Activated CD4-positive, alpha-beta T cell treated with anti-CD3 and anti-CD28 coated beads for 48 hours (primary cell): ENCODE measurements at places on chromosomes 3 and 15.
A peak's percentile ranks its signal among the peaks of the same experiment; 100 is the strongest.

- DNase-seq, result no peak
Observed at GRCh38 chr3:176262071-176262470, 935.2 kb downstream of the TBL1XR1 start.

DNA sequence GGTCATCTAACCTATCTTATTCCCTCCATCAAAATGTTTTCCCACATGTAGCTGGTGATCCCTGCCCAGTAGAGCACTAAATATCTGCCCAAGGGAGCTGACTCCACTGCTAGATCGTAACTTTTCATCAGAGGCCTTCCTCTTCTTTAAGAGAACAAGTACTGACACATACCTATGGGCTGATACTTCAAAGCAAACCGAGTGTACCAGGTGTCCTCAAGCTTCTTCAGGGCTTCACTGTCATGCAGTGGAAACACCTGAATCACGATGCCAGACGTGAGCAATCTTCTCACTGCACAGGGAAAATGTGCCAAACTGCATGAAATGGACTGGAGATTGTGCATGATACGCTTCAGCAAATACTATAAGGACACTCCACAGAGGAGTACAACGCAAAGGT, 41.6 kb downstream of the ANO10 start:
- no peak for DNase-seq

GRCh38 chr3:112405845-112406244, 72.9 kb downstream of the CD200 start:
- DNase-seq, result peak; percentile 67

- no peak for DNase-seq
Observed at GRCh38 chr15:74920456-74920855, 13.8 kb upstream of the FAM219B start.

GRCh38 chr3:13332740-13333139, 87.4 kb downstream of the NUP210 start:
- DNase-seq, result no peak

DNA sequence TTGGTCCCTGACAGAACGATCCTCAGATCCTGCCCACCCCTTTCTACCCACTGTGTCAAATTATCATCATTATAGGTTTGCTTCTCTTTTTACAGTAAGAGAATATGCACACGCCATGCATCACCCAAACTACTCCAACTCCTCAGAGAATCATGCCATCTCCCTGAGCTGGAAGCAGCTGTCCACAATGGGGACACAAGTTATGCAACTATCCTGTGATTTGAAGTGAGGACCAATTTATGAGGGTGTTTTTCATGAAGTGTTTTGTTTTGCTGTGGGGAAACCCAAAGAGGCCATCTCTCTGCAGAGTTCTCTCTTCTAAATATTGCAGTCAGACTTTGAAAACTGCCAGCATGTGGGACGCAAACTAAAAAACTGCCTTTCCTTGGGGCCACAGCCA, 35.8 kb upstream of the TNFSF10 start:
- DNase-seq, result no peak

DNA sequence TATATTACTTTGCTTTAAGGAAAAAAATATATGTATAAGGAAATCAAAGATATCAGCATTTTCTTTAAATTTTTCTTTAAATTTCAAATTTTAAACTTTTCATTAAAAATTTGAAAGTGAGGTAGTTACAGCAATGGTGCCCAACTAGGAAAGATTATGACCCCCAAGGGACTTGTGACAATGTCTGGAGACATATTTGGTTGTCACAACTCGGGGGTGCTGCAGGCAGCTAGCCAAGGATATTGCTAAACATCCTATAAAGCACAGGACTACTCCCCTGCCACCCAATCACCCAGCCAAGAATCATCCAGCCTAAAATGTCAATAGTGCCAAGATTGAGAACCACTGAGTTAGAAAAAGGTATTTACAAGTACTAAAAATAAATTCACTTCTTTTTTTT, 57.3 kb downstream of the SLC4A7 start:
- no peak for DNase-seq

- no peak for DNase-seq
Observed at GRCh38 chr3:171142985-171143384, 116.5 kb upstream of the SLC2A2 start.

- no peak for DNase-seq
Observed at GRCh38 chr15:73799466-73799865, 46.3 kb upstream of the INSYN1 start.

- peak; percentile 17 for DNase-seq
Observed at GRCh38 chr3:100463002-100463401, 29.4 kb upstream of the TMEM45A start.

- no peak for DNase-seq
Observed at GRCh38 chr3:72462595-72463011, 385.6 kb downstream of the SHQ1 start.

DNA sequence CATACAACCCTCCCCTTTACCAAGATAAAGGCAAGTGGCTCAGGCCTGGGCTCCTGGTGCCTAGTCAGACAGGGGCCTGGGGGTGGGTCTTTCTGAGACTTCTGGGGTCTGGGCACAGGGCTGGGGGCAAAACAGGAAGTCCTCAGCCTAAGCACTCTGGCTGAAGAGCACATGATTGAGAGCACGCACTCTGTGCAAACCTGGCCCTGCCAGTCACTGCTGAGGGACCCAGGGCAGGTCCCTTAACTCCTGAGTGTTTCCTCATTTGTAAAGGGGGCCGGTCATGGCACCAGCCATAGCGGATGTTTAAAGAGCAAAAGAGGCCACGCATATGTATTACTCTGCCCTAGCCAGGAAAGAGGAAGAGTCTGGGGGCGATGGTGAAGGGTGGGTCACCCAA, 16.0 kb downstream of the TKT start:
- no peak for DNase-seq

DNA sequence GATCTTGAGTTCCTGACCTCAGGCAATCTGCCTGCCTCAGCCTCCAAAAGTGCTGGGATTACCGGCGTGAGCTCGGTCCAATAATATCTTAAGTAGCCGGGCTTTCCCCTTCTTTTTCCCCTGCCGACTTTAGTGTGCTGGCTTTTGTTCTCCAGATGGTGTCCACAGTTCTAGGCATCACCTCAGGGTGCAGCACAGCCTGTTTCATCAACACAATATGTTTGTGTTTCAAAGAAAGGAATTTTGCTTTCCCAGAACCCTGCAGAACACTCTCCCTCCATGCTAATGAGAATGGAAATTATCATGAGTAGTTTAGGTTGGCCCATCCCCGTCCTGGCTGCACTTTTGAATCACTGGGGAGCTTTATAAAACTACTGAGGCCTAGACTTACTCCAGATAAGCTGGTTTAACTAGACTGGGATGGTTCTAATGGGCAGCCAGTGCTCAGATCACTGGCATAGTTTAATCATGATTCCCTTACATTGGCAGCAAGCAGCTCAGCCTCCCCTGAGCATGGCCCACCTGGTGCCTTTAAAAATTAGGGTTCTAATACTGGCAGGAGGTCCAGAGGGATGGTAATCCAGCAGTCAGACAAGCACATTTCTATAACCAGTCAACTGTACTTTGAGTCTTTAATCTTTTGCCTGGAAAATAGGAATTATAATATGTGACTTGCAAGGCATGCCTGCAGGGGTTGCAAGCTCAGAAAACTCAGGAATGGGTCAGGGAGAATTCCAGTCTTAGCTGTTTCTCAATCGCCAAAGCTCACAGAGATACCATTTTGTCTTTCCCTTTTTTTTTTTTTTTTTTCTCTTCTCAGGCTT, 127.6 kb upstream of the RASGRP1 start:
- no peak for DNase-seq

DNA sequence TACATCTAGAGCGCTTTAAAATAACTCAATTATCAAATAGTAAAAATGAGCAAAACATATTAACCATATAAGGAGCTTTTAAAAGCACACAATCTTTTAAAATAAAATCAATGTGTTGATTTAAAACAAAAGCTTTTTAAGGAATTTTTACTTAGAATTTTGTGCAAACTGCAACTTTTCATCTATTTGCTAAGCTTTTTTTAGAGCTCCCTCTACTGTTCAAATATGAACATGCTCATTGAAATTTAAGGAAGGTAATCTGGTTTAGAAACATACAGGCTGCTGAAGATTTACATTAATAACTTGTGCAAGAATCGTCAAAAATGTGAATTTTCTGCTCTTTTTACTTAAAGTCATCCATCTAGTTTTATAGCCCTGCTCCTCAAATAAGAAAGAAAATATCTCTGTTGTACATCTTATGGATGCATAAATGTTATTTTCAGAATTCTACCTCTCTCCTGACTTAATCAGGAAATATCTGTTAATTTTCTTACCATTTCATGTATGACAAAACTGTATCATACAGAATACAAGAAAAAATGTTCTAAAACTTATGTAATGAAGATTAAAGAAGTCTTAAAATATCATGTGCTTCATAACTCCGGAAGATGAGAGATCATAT, 469.4 kb upstream of the ROBO2 start:
- no peak for DNase-seq

DNA sequence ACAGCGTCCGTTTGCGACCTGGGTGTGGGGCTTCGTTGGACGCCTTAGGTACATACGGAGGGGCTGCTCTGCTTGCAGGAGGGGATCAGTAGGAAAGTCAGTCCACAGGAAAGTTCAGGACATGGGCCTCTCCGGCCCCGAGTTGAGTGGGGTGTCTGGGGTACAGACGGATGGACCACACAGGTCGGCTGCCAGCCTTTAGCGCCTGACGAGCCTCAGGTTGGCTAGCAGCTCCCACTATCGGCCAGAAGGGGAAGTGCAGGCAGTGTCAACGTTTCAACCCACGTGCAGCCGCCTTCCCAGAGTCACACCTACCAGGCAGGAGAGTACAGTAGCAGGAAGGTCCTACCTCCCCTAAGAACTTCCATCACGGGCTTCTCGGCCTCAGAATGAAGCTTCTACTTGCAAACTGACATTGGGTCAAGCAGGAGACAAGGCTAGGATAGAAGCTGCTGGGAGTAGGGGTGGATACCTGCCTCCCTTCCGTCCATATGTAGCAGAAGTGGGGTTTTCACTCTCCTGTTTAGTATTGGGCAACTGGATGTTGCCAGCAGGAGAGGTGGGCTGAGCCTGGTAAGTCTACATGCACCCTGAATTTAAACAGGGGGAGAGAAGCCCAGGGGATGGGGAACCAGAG, 1.8 kb upstream of the SCN5A start:
- peak; percentile 81 for DNase-seq

- peak; percentile 74 for DNase-seq
Observed at GRCh38 chr15:88918738-88919137, 5.6 kb upstream of the MFGE8 start.

GRCh38 chr3:23129817-23130216, 73.3 kb upstream of the UBE2E2 start:
- DNase-seq, result no peak

GRCh38 chr15:40452296-40453090, 11.7 kb downstream of the BAHD1 start:
- DNase-seq, result no peak
